ENCODE measurements at places on chromosomes 5 and 9.

DNA sequence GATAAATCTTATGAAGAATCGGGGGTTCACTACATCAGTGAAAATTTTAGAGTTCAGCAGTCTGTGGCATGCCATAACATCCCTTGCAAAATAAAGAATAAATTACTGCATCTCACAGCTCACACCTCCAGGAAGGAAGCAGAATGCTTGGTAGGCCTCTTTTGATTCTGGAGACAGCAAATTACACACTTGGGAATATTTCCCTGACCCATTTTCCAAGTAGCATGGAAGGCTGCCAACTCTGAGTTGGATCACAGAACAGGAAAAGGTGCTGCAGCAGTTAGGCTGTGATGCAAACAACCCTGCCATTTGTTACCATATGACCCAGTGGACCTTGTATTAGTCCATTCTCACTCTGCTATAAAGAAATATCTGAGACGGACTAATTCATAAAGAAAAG is 293.5 kb downstream of the ASTN2 start:
- no peak for DNase-seq

GRCh38 chr5:152288917-152289595 is 116.0 kb downstream of the NMUR2 start:
- DNase-seq: no peak

DNA sequence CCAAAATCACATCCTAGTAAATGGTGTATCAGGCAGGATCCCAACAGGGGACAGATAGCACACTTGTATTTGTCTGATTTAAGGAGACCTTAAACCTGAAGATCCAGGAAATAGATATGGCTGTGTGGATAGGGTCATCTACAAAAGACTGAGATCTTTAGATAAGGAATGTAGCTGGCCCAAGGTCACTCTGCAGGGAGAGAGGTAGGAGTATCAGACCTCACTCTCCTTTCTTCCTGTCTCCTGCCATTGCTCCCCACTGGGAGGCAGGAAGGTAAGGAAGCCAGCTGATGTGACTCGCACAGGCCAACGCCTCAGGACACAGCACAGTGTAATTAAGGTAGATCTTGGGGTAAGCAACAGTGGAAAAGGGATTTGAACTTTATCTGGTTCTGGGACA is 85.8 kb downstream of the PLPPR1 start:
- DNase-seq: no peak

DNA sequence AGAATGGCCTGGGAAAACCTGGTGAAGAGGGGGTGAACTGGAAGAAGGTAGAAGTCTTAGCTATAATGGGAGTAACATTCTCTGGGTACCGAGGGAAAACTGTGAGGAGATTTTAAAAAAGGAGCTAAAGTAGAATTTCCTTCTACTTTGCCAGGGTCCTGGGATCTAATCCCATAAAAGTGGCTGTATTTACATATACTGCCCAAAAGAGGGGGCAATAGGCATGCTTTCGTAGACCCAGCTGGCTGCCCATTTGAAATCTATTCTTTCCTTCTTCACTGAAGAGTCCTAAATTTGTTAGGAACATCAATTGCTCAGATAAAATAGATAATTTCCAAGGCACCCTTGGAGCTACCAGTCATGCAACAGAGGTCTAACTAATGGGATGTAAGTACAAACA is 159.2 kb downstream of the CDC42SE2 start:
- peak; percentile 28 for DNase-seq

- peak; percentile 81 for DNase-seq
Measured at GRCh38 chr9:84296146-84296843, 44.3 kb downstream of the SLC28A3 start.

GRCh38 chr5:133372293-133372937 is 239.9 kb downstream of the FSTL4 start:
- no peak for DNase-seq

GRCh38 chr5:168360521-168361285 is 69.3 kb downstream of the WWC1 start:
- no peak for DNase-seq

DNA sequence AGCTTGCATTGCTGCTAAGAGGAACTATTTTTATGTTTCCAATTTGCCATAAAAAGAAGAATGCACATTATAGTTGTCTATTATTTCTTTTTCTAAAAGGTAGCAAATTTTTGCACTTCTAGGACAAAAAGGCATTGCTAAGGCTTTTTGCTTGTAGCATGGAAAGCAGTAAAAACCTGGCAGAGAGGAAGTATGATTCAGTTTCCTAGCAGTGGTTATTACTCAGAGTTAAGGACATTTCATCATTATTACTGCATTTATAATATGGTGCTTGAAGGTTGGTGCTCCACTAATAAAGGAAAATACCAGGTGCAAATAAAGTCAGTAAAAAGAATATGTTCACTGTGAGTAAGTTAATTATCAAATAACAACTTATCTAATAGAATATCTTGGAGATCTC is 179.8 kb upstream of the PLPPR1 start:
- no peak for DNase-seq

GRCh38 chr9:97910357-97910756 is 11.9 kb downstream of the TRMO start:
- no peak for DNase-seq

GRCh38 chr9:101453776-101454570 is 18.4 kb upstream of the ALDOB start:
- DNase-seq: no peak

DNA sequence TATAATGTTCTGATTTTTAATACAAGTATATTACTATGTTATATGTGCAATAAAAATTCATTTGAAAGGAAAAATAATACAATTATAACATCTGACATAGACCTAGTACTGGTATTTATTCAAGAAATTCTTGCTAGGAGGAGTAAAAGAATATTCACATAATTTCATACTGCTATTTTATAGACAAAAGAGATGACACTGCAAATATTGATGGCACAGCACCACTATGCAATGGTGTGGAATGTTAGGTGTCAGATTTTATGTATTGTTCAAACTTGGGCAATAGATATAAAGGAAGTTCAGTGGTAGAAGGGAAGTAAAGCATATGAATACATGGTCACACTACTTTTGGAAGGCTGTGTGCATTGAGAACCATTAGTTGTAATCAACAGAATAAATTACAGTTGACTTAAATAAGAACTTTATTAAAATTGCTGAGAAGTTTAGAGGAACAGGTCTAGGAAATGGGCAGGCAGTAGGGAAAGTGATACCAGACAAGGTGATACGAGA is 143.9 kb downstream of the OR2K2 start:
- no peak for DNase-seq

GRCh38 chr9:132069046-132069898 is 10.4 kb downstream of the MED27 start:
- DNase-seq: peak; percentile 47

- no peak for DNase-seq
Measured at GRCh38 chr9:80375477-80375876, 803.7 kb downstream of the TLE4 start.

DNA sequence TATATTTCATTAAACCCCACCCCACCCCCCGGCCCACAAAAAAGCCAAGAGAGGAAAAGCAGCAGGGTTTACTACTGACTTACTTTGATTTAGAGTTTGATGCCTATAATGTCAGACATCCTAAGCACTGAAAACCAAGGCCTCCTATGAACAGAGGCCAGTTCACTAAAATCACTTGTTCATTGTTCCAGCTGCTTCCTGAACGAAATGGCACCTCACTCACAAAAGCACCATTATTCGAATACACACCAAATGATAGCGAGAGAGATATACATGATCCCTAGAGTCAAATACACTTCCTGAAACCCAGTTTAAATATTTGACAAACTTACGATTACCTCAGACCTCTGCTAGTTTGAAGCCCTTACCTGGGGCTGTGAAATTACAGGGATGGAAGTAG is 66.6 kb downstream of the LPAR1 start:
- DNase-seq: no peak

GRCh38 chr5:157874861-157875260 is 15.9 kb upstream of the CLINT1 start:
- no peak for DNase-seq

DNA sequence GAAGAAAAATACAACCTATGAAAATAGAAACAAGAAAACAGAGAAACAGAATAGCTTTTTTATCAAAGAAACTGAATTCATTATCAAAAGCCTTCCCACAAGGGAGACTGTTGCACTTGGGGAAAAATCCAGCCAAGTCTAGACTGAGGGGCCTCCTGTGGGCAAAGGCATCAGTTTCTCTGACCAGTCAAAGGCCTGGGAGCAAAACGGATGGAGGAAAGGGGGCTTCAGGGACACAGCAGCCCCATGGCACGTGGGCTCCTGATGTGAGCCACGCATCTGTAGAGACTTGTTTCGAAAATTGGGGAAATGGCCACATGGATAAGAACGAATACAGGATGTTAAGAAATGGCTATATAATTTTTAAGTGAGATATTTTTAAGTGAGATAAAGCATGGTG is 21.1 kb downstream of the ZDHHC11B start:
- DNase-seq: no peak

GRCh38 chr5:146137967-146138403 is 32.6 kb upstream of the PLAC8L1 start:
- peak; percentile 33 for DNase-seq

DNA sequence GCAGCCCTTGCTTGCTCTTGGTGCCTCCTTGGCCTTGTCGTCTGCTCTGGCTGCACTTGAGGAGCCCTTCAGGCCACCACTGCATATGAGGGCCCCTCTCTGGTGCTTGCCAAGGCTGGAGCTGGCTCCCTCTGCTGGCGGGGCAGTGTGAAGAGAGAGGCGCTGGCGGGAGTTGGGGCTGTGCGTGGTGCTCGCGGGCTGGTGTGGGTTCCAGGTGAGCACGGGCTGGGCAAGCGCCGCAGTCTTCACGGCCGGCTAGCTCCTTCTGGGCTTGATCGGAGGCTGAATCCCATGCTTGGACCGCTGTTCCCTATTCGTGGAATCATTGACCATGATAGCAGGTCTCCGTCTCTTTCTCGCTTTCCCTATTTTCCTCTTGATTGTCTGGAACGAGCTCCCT is 56.5 kb downstream of the XRCC4 start:
- no peak for DNase-seq

DNA sequence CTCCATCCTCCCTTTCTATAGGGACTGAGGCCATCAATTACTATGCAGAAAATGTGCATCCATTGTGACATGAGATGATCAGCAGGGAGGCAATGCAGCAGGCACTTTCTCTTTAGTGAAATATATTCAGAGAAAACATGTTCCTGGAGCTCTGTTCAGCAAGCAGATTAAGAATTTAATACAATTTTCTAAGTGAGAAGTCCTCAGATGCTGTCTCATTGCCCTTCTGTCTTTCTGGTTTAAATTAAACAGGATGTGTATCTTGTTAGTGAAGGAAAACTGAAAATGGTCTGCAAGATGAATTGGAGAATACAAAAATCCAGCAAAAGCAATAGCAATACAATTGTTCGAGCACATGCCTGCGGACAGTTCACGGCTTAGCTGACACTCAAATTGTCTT is 445.8 kb upstream of the RIOK2 start:
- DNase-seq: no peak

DNA sequence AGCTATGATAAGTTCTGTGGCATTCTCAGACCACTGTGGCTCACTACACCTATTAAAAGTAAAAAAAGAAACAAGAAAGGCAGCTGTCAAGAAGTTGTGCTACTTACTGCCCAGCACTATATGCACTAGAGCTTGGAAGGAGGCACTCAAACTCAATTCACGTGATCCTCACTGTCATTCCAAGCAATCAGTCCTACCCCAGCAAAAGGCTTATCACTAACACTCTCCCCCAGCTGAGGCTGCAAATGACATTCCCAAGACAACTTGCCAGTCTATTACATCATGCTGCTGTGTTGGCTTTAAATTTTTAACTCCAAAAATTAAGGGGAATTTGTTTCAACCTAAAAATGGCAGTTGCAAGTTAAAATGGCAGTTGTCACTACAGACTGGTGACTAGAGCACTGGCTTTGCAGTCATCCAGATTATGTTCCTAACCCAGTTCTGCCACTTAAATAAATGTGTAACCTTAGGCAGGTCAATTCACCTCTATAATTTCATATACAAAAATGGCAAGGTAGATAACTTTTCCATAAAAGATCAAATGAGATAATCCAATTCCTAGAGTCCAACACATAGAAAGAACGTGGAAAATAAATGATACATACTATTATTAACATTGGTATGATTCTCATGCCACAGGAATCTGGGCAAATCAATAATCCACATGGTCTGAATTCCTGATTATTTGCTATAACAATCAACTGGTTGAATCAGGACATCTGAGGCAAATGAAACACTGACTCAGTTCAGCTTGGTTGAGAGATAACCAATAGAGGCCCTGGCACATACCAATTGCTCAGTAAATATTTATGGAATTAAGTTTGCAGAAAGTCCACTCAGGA is 52.4 kb downstream of the FBXW11 start:
- peak; percentile 42 for DNase-seq

DNA sequence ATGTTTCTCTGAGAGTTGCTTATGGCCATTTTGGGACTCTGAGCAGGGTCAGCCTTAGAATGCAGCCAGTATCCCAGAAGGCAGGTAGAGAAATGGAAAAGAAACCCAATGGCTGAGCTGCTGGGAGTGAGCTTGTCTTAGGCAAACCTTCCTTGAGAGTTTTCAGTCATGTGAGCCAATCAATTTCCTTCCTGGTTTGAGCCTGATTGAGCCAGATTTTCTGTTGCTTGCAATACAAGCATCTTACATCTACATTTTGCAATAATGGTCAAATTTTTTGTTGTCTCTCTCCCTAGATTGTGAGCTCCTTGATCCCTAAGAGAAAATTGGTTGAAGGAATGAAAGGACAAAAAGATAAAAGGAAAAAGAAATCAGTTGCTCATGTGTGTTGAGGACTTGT is 155.3 kb downstream of the SNX18 start:
- DNase-seq: no peak

GRCh38 chr5:149941795-149942194 is 2.8 kb downstream of the PDE6A start:
- DNase-seq: no peak

DNA sequence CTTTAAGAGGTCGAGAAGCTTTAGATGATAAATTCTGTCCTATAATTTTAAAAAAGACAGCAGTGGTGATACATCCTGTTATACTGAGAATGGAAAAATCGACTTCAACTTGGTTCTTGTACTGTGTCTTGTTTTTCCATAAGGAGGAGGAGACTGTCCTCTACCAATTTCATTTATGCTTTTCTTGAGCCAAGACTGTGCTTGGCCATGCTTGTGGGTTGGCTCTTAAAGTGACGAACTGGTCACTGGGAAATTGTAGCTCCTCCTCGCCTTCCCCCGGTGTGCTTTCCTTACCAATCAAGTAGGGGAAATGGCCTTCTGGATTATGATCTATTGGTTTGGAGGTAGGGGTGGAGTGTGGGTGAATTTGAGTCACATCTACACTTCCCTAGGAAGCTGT is 67.1 kb upstream of the HSPB3 start:
- no peak for DNase-seq

DNA sequence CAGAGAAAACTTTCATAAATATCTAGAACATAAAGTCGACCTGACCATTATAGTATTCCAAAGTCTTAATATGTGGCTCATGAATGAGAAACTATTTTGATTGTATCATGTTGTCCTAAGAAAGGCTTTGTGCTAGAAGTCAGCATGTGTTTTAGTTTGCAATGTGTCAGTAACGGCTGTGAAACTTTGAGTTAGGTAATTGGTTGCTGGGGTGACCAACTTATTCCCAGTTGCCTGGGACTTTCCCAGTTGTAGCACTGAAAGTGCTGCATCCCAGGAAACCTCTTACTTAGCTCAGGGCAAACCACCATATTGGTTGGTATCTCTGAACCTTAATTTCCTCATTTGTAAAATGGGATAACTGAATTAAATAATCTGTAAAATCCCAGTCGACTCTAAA is 114.6 kb upstream of the SLC12A2 start:
- no peak for DNase-seq

Measured in mesenchymal stem cell (in vitro differentiated cells and primary cell).